ENCODE measurements at places on chromosomes 13 and 19.

DNA sequence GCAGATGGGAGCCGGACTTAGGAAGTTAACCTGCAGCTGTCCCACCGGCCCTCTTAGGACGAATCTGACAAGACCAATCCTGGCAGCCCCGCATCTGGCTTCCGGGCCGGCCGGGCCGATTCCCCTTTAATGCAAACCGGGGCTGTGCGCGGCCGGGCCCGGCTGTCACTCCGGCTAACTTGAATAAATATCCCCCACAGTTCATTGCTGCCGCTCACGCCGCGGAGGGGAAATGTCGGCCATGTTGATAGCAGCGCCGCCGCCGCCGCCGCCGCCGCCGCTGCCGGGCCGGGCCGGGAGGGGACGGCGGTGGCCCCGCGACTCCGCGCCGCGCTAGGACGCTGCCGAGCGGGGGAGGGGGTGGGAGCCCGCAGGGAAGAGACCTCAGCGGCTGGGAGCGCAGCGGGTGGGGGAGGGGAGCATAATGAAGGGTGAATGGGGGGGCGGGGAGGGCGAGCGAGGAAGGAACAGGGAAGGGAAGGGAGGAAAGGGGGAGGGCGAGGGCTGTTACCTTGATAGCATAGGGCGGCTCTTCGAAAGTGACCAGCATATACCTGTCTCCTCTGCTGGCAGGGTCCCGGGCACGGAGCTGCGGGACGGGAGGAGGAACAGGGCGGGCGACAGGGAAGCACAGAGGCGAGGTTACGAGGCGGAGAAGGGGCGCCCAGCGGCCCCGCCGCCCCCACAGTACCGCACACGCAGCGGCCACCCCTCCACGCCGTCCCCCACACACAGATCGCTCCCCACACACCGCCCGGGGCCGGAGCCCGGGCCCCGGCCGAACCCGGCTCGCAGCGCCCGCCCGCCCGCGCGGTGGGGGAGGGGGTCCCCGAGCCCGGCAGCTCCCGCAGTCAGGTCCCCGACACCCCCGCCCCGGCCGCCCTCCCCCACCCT is 1.1 kb downstream of the INTS6 start:
- peak; percentile 47 for DNase-seq

DNA sequence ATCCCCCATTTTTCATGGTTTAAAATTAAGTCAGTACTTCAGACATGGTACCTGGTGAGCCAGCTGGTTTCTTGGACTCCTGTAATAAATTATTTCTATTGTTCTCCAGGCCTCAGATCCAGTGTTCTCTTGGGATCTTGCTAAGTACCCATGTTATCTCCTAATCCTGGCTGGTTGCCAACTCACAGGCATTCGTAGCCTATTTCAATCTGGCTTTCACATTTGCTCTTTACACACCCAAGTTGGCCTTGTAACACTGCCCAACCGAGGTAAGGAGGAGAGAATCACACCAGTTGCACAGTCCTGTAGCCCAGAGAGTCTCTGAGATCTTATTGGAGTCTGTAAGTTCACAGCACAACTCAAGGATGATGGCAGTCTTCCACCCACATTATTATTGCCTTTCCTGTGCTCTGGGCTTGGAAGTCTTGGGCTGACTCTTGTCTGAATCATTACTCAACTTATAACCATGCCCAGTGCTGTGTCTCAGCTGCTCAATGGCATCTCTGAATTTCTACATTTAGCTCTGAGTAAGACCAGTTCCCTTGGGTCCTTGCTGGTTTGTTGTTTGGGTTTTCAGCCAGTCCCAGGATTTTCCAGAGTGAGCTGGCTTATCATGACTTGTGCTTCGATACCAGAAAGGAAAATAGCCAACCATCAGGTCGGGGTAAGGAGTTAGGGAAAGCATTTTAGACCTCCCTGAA is 76.6 kb upstream of the KLF12 start:
- DNase-seq, result no peak

DNA sequence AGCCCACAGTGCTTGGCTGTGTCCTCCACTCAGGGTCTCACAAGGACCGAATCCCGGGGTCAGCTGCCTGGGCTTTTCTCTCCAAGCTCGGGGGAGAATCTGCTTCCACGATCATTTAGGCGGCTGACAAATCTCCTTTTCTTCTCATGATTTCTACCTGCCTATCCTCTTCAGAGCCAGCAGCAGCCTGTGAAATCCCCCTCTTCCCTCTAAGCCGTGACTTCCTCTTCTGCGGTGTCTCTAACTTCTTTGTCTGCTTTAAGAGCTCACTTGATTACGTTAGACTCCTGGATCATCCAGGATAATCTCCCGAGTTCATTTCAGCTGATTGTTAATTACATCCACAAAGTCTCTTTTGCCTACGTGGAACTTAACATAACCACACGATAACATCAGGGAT is 22.5 kb upstream of the ZNF845 start:
- no peak for DNase-seq

GRCh38 chr13:67792151-67792676 is 562.1 kb upstream of the PCDH9 start:
- DNase-seq, result no peak

GRCh38 chr19:22603518-22604440 is 30.3 kb upstream of the ZNF492 start:
- no peak for DNase-seq

GRCh38 chr13:46386392-46387063 is 524 bp downstream of the RUBCNL start:
- DNase-seq, result no peak

DNA sequence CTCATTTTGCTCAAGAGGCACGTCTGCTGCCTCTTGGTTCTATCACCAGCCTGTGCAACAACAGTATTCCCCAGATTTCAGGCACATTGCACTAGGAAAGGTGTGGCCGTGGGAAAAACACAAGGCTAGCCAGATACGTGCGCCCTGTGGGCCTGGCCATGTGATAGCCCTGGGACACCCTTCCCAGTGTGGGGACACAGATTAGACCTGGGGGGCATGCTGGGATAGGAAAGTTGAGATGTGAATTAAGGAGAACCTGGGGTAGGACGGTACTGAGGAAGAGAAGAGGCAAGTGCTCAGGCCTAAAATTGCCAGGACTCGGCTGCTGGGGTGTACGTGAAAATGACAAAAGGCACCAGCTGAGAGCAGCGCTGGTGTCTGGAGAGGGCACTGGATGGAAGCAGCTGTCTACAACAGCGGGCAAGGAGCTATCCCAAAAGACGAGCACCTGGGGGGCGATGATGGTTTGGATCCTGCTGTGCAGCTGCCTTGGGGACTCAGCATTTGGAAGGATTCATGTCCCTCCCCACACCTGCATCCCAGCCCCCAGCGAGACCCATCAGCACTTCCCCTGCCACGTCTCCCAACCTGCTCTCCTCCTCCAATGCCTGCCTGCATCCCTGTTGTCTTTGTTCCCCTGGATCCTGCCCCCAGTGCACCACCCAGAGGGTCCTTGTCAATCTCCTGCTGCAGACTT is 54.3 kb downstream of the GGACT start:
- no peak for DNase-seq

DNA sequence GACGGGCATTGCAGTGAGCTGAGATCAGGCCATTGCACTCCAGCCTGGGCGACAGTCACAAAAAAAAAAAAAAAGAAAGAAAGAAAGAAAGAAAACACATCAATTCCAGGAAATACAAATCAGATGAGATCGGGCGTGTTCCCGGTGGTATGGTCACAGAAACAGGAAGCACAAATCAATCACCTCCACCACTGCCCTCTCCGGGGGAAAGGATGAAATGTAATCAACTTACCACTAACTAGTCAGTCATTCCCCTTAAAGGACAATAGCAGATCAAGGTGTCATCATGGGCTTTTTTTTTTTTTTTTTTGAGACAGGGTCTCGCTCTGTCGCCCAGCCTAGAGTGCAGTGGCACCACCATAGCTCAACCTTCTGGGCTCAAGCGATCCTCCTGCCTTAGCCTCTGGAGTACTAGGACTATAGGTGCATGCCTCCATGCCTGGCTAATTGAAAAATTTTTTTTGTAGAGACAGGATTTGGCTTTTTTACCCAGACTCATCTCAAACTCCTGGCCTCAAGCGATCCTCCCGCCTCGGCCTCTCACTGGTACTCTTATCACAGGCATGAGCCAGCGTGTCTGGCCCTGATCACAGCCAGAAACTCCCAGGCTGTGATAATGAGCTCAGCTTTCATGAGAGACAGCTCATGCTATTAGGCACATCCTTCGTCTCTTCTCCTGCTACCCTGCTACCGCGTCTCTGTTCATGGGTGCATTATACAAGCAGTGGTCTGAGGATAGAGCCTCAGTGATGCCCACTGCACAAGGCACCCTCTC is 6.8 kb upstream of the DPRX start:
- DNase-seq, result no peak

- no peak for DNase-seq
Observed at GRCh38 chr19:16306728-16307402, 17.8 kb upstream of the KLF2 start.

- no peak for DNase-seq
Observed at GRCh38 chr19:14150041-14150769, 13.8 kb upstream of the ASF1B start.

GRCh38 chr19:33279430-33280350 is 22.6 kb downstream of the CEBPA start:
- no peak for DNase-seq

GRCh38 chr13:85383291-85383690 is 415.9 kb downstream of the SLITRK6 start:
- no peak for DNase-seq

DNA sequence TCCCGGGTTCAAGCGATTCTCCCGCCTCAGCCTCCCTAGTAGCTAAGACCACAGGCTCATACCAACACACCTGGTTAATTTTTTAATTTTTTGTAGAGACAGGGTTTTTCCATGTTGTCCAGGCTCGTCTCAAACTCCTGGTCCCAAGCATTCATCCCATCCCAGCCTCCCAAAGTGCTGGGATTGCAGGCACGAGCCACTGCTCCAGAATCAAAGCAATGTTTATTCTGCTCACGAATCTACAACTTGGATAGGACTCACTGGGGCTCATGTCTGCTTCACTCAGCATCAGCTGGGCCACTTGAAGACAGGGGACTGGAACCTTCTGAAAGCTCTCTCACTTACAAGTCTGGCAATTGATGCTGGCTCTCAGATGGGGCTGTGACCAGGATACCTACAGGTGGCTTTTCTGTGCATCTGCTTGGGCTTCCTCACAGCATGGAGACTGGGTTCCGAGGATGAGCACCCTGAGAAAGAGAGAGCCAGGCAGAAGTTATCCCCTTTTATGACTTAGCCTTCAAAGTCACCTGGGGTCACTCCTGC is 8.2 kb upstream of the ZNF792 start:
- DNase-seq, result no peak

GRCh38 chr13:85373322-85373721 is 425.9 kb downstream of the SLITRK6 start:
- no peak for DNase-seq

DNA sequence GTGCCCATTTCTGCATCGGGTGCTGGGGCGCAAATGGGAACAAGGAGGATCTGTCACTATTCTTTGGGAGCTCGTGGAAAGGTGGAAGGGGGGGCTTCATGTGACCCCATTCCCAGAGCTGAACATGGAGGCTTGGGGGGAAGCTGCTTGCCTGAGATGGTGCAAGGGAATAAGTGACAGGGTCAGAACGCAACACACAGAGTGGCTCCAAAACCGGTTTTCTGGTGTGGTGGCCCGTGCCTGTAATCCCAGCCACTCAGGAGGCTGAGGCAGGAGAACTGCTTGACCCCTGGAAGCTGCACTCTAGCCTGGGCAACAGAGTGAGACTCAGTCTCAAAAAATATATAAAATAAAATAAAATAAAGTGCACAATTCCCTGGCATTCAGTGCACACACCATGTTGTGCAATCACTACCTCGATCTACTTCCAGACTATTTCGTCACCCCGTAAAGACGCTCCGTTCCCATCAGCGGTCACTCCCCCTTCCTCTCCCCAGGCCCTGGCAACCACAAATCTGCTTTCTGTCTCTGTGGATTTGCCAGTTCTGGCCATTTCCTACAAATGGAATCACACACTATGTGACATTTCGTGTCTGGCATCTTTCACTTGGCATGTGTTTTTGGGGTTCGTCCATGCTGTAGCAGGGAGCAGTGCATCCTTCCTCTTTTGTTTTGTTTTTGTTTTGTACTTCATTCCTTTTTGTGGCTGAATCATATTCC is 18.2 kb upstream of the COMP start:
- no peak for DNase-seq

GRCh38 chr13:54185785-54186184 is 1157.2 kb downstream of the OLFM4 start:
- DNase-seq, result no peak

DNA sequence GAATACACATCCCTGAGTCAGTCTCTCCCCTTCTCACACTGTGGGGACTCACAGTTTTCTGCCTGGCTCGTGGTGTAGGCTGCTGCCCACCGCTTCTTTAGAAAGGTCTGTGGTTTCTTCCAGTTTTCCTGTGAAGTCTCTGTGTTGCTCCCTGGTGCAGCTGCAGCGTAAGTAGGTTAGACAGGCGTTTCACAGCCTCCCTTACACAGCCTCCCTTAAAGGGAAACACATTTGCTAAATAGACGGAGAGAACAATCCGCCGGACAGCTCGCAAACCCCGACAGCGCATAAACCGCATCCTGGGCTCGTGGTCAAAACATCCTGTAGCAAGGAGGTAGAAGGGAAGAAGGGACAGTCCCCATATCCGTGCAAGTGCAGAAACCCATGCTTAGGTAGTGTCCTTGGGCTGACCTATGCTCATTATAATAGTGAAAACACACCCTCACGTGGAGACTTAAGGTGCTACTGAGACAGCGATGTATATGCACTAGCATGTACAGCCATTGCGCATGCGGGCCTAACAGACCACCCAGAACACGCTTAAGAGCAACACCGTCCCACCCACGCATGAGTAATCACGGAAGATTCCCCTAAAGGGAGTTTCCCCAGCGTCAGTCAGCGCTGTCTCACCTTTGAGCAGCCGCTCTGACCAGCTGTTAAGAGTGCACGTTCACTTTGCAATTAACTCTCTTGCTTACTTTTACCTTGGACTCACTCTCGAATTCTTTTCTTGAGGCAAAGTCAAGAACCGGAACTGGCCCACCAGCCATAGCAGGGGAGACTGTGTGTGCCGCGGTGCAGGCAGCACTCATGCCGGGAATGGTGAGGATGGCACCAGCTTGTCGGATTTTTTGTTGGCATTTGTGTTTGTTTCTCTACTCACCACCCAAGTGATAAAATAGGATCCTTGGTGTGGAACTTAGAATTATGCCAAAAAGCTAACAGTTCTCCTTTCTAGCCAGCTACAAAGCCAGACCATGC is 16.6 kb downstream of the SIGLEC8 start:
- peak; percentile 85 for DNase-seq
